Tibial artery (tissue), 4 donors: ENCODE measurements at places on chromosomes 7 and 10.
A peak's percentile ranks its signal among the peaks of the same experiment; 100 is the strongest.

DNA sequence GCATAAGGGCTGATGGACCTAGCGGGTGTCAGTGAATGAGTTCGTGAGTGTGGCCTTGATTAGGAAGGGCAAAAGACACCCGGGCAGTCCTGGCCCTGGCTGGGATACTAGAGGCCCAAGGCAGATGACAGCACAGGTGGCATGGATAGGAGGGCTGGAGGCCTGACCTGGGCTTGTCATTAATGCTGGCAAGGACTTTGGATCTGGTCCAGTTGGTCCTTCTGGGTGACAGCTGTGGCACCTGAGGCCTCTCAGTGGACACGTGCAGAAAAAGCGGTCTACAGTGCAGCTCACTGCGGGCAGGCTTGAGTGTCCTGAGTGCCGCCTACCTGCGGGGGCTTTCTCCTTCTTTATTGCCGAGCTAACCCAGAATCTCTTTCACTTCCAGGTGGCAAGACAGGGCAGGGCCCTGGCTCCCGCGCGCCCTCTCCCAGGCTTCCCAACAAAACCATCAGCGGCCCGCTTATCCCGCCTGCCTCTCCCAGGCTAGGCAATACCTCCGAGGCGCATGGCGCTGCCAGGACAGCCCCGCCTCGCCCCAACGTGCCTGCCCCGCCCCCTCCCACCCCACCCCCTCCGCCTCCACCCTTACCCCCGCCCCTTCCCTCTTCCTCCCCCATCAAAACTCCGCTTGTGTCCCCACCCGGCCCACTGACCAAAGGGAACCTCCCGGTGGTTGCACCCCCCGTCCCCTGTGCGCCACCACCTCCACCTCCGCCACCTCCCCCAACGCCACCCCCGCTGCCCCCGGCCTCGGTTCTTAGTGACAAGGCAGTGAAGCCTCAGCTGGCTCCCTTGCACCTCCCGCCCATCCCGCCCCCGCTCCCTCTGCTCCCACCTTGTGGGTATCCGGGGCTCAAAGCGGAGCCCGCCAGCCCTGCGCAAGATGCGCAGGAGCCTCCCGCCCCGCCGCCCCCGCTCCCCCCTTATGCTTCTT lies 77.4 kb downstream of the WIPF3 start:
- H3K36me3 ChIP-seq: peaks cover 5% of the 10 kb centered on the region
- DNase-seq: no peak
- H3K4me1 ChIP-seq: no peaks in the 10 kb centered on the region
- peak overlapping the region; percentile 37 for H3K27ac ChIP-seq
- peak overlapping the region; percentile 51 for H3K4me3 ChIP-seq
- H3K27me3 ChIP-seq: no peaks in the 10 kb centered on the region

DNA sequence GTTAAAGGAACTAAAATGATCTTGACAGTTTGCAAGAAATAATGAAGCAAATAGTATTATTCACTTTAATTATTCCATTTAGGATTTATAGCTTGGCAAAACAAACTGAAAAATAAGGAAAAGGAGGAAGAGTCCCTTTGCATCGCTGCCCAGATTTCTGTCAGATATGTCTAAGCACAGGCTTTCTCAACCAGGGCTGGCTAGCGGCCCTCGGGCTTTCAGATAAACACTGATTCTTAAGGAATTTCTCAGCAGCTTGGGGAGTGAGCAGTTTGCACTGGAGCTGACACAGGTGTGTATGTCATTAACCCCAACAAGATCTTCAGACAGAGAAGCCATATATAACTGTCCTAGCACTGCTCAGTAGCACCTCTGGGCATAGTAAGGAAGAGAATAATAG lies 47.9 kb upstream of the SEMA3D start:
- H3K27me3 ChIP-seq: no peaks in the 10 kb centered on the region
- H3K4me3 ChIP-seq: no peak overlapping the region
- H3K36me3 ChIP-seq: no peaks in the 10 kb centered on the region
- DNase-seq: no peak

DNA sequence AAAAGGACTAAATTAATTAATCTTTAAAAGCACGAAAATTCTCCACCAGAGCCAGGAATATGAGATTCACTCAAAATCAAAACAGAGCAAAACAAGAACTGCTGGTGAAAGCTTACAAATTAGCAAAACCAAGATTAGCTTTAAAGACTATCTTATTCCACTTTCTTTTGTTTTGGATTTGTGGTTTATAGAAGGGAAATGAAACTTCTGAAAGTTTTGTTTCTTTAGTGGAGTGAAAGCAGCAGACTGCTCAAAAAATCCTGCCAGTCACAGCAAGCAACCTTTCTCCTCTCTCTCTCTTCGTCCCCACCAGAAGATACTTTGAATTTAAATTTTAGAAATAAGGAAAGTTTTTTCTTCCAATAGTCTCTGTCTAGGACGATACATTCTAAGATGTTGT lies 7.8 kb downstream of the ACTA2 start:
- H3K4me3 ChIP-seq: peak overlapping the region; percentile 72
- no peaks in the 10 kb centered on the region for H3K27me3 ChIP-seq
- peak overlapping the region; percentile 88 for H3K27ac ChIP-seq
- no peak for DNase-seq
- H3K36me3 ChIP-seq: peaks cover 96% of the 10 kb centered on the region

DNA sequence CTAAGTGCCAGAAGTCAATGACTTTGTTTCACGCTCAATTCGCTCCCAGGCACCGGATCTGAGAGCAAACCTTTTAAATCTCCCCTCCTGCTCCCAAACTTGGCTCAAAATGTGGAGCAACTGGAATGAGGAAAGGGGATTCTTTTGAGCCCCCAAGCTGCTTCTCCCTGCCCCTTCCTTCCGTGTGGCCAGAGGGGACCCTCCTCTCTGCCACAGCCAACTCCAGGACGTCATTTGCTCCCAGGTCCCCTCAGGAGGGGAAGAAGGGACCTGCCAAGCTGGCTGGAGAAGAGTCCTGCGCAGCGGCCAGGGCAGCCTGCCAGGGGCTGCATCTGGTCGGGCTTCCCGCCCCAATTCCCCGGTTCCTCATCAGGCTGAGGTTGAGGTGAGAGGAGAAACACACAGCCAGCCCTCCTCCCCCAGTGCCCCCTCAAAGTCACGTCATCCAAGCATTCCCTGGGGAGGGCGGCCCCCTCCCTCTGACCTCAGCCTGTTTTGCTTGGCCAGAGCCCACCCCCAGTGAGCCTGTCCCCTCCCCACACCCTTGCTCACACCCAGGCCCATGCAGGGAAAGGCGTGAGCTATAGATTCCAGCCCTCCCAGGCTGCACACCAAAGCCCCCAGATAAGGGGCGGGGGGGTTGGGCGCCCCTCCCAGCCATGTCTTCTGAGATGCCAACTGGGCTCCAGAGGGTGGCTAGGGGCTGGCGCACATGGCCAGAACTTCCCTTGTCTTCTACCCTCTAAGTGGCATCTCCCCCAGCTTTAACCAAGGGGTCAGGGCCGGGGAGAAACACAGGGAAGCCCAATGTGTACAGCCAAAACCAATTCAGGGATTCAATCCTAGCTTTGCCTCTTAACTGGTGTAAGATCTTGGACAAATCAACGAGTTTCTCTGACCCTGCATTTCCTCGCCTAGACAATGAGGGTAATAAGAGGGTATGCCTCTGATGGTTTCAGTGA lies 35.0 kb downstream of the SH3PXD2A start:
- H3K4me3 ChIP-seq: peak overlapping the region; percentile 40
- H3K27ac ChIP-seq: peak overlapping the region; percentile 67
- DNase-seq: peak; percentile 91
- no peaks in the 10 kb centered on the region for H3K36me3 ChIP-seq
- H3K27me3 ChIP-seq: no peaks in the 10 kb centered on the region

DNA sequence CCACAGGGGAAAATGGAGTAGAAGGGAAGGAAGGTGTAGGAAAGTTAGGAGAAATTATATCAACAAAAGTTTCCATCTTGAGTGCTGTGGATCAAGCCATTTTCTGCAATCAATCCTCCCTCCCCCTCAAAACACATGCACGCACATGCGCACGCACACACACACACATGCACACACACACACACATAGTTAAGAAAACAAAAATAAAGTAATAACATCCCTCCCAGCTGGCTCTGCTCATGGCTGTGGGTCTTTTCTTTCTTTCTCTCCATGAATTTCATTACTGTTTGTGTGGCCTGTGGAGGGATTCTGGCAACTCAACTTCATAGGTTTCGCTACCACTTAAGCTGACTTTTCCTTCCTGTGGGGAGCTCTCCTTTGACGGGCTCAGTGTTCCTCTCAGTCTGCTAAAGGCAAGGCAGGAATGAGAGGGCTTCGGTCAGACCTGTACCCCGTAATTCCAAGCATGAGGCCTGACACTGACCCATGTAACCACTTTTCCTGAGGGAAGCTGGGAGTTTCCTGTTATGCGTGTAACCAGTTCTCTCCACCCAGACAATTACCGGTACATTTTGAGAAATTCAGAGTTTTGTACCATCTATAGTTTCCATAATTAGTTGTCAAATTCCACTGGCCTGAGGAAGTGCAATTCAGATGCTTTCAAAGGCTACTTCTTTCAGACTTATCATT lies 79.8 kb downstream of the ZNF92 start:
- no peak overlapping the region for H3K27ac ChIP-seq
- H3K27me3 ChIP-seq: no peaks in the 10 kb centered on the region
- no peaks in the 10 kb centered on the region for H3K36me3 ChIP-seq
- no peaks in the 10 kb centered on the region for H3K4me1 ChIP-seq

DNA sequence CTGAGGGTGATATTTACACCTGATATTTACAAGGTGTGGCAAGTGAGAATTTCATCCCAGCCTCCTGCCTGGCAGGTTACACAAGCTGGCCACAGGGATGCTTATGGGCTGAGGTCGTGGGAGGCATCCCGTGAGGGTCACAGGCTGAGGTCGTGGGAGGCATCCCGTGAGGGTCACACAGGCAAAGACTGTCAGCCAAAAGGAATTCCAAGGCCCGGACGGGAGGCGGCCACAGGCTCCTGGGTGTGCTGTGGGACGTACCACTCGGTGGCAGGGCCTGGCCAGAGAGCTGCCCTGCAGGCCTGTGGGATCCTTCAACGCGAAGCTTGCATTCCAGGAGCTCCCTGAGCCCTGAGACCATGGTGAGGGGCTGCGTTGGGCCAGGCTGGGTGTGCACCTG lies 460.6 kb downstream of the DNAJB6 start:
- no peaks in the 10 kb centered on the region for H3K36me3 ChIP-seq
- H3K27me3 ChIP-seq: peaks cover 15% of the 10 kb centered on the region
- H3K4me1 ChIP-seq: no peaks in the 10 kb centered on the region

DNA sequence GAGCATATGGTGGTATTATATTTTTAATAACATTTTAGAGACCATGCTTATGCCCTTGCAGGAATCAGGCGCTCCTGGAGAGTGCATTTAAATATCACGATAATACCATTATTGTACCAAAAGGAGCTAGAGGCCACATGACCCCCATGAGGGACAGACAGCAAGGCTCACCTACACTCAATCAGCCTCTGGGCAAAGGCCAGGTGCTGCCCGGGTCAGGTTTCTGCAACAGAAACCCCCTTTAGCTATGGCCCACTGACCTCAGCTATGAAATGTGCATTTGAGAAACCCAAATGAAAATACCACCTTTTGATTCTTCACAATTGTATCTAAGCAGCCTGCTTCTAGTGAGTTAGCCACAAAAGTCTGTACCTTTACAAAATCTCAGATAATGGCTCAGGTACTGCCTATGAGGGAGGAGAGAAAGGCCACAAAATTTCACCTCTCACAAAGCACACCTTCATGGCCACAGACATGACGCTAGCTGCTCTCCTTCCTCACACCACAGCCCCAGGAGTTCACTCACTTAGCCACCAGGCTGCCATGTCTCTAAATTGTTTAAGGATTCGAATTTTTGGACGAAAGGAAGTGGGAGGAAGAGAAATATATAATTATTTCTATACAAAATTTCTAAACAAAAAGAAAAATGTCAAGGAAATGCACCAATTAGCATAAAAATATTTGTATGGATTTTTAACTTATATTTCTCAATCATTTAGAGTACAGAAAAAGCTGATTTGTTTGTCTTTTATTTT lies 79.9 kb downstream of the GLI3 start:
- DNase-seq: no peak
- H3K4me3 ChIP-seq: no peak overlapping the region
- H3K36me3 ChIP-seq: no peaks in the 10 kb centered on the region
- H3K27me3 ChIP-seq: no peaks in the 10 kb centered on the region
- H3K4me1 ChIP-seq: no peaks in the 10 kb centered on the region
- H3K27ac ChIP-seq: no peak overlapping the region
